Stimulated activated CD8-positive, alpha-beta memory T cell treated with anti-CD3 and anti-CD28 coated beads, Interleukin-15, amount 100 ng/mL, for 4 hours (primary cell): ENCODE measurements at places on chromosomes 1 and 21.

DNA sequence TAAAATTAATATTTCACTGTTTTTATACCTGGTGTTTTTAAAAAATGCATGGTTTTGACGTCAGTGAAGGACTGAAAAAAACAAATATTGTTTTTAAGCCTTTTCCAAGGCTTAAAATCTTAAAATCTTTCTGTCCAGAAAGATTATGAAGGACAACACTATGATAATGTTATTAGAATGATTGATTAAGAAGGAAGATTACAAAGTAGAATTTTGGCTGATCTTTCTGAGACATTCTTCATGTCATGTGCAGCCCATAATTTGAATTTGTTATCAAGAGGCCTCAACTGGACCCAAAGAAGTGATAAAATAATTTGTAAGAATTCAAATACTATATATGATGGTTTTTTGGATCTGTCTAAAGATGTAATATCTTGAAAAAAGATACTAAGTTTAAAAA is 584.4 kb upstream of the CXADR start:
- no peak for DNase-seq

DNA sequence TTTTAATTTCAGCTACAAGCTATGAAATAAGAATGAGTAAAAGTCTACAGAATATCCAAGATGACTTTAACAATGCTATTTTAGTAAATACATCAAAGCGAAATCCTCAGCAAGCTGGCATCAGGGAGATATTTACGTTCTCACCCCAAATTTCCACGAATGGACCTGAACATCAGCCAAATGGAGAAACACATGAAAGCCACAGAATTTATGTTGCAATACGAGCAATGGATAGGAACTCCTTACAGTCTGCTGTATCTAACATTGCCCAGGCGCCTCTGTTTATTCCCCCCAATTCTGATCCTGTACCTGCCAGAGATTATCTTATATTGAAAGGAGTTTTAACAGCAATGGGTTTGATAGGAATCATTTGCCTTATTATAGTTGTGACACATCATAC is 13.7 kb upstream of the CLCA1 start:
- no peak for DNase-seq

GRCh38 chr1:165671526-165671925 is 26.8 kb downstream of the ALDH9A1 start:
- no peak for DNase-seq

- no peak for DNase-seq
These were observed 82.4 kb downstream of the WLS start for GRCh38 chr1:68149907-68150306.

GRCh38 chr1:182955596-182956588 is 2.9 kb upstream of the SHCBP1L start:
- no peak for DNase-seq

- peak; percentile 11 for DNase-seq
These were observed 65.2 kb downstream of the SIK1 start for GRCh38 chr21:43361493-43362296.

DNA sequence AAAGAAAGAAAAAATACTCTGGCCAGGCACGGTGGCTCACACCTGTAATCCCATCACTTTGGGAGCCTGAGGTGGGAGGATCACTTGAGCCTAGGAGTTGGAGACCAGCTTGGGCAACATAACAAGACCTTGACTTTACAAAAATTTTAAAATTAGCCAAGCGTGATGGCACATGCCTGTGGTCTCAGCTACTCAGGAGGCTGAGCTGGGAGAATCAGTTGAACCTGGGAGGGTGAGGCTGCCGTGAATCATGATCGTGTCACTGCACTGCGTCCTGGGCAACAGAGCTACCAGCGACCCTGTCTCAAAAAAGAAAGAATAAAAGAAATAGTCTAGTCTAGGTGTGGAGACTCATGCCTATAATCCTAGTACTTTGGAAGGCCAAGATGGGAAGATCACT is 22.3 kb downstream of the RRP1B start:
- no peak for DNase-seq

DNA sequence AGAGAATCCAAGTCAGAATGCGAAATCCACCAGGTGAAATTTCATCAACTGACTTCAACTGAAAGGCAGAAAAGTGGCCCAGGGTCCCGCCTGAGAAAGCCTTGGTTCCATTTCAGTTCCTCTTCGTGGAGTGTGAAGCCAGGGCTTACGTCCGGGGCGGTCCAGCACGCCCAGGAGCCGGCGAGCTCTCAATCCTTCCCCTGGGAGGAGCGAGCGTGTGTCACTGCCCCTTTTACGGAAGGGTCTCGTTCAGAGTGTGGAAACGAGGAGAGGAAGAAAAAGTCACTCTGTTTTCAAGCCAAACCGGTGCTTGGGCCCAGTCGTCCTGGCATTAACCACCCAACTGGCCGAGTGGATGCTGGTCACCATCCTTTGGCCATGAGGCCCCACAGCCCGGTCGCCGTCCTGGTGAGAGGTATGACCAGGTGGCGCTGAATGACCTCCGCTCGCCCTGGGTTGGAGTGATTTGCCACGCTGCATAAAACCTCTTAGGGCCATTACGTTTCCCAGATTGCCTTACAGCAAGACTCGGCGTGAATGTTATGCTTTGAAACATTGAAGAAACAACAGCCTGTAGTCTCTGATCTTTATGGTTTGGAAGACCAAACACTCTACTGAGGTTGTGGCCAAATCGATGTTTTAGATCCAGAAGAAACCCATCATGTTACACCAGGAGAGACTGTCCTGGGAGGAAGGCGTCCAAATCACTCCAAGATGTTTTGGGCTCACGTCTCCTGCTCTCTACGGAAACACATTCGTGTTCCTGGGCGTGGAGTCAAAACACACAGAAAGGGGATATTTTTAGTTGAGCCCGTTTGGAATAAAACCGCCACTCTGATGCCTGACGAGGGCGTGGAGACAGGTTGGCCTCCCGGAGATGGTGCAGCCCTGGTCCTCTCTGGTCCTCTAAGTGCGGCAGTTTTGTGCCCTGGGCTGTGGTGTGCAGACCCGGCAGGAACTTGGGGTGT is 93.6 kb upstream of the ACTRT2 start:
- DNase-seq = no peak

GRCh38 chr1:163477276-163477830 is 155.6 kb downstream of the NUF2 start:
- DNase-seq = no peak

DNA sequence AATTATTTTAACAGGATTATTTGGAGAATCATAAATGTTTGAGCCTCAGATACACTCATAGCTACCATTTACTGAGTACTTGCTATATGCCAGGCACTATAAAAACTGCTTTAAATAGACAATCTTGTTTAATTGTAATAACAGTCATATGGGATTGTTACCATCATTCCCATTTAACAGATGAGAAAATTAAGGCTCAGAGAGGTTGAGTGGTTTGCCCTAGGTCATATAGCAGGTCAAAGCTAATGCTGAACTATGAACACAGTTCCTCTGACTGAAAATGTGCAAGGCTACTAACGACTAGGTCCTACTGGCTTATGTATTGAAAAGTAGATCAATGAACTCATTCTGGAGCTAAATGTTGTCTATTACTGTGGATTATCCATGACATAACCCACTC is 63.4 kb downstream of the DDR2 start:
- no peak for DNase-seq

DNA sequence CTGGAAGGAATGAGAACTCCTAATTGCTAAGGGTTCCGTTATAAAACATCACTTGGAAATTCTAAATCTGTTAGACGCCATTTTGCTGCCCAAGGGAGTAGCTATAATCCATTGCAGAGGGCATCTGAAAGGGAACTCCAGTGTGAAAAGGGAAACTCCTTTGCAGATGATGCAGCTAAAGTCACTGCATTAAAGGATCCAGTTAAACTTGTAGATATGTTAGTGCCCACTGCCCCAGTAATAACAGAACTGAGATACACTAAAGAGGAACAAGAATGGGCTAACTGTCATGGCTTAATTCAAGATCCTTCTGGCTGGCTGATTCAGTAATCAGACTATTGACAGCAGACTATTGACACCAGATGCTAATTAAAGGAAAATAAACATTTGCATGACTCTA is 81.8 kb upstream of the KIAA0040 start:
- no peak for DNase-seq

DNA sequence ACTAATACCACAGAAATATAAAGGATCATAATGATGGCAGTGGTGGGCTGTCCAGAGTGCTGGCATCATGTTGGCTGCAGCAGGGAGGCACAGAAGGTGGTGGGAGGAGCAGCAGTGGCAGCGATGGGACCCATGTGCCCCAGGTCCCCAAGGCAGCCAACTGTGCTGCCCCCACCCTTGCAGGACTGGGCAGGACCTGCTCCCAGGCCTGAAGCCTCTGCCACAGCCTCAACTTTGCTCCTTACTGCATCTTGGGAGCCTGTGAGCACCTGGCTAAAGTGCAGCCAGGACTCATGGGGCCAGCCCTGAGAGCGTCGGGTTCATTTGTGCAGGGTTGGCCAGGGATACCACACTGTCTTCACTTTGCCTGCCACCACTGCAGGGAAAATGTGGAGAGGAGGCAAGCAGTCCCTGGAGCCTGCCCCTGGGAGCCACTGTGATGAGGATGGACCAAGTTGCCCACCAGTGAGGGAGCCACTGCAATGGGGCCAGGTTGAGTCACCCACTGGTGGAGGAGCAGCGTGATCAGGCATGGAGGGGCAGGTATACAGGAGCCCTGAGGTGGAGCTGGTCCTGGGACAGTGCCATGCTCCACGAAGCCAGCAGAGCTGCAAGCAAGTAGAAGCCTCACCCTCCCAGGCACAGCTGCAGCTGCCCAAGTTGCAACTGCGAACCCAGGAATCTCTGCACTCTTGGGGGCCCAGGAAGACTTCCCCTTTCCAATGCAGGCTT is 25.3 kb upstream of the DENND1B start:
- DNase-seq = no peak

DNA sequence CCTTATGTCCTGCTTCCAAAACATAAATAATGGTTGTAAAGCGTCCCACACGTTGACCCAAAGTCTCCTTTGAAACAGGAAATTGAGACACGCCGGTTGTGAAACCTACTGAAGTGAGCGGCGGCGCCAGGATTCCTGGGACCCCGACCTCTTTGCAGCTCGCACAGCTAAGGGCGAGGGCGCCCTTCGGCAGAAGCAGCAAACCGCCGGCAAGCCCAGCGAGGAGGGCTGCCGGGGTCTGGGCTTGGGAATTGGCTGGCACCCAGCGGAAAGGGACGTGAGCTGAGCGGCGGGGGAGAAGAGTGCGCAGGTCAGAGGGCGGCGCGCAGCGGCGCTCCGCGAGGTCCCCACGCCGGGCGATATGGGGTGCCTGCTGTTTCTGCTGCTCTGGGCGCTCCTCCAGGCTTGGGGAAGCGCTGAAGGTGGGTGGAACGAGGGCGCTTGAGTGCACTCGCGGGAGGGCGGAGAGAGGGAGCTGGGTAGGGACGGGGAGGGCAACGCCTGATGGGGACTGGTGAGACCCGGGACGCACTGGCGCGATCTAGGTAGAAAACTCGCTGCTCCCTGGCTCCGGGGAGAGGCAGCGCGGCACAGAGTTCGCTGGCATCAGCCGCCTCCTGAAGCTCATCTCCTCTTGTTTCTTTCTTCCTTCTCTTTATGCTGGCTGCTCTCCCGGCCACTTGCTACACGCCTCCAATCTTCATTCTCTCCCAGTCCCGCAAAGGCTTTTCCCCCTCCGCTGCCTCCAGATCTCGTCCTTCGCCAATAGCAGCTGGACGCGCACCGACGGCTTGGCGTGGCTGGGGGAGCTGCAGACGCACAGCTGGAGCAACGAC is at the start of gene CD1D:
Gene CD1D (plus strand): TSS at position 155 of the 836 bp plus-strand sequence. CDS start 207 bp downstream, at position 362.
- DNase-seq = no peak

GRCh38 chr1:66282343-66282852 is 251.6 kb upstream of the SGIP1 start:
- DNase-seq = no peak

DNA sequence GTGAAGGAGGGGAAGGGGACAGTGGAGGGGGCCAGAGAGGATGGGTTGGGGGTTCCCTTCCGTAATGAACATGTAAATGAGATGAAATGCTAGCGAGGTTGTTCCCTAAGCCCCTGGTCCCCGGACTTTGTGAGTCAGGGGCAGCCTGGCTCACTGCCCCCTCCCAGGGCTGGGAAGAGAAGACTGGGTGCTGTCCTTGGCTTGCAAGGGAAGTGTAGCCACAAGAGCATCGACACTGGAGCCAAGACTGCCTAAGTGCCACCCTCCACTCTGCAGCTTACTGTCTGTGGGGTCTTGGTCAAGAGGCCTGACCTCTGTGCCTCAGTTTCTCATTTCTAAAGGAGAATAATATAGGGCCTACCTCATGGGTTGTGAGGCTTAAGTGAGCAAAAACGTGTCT is 483 bp downstream of the PEAR1 start:
- no peak for DNase-seq

GRCh38 chr1:234315588-234315987 is 57.7 kb upstream of the COA6 start:
- DNase-seq = no peak

GRCh38 chr1:19322481-19322880 is 10.4 kb downstream of the SLC66A1 start:
- DNase-seq = no peak

DNA sequence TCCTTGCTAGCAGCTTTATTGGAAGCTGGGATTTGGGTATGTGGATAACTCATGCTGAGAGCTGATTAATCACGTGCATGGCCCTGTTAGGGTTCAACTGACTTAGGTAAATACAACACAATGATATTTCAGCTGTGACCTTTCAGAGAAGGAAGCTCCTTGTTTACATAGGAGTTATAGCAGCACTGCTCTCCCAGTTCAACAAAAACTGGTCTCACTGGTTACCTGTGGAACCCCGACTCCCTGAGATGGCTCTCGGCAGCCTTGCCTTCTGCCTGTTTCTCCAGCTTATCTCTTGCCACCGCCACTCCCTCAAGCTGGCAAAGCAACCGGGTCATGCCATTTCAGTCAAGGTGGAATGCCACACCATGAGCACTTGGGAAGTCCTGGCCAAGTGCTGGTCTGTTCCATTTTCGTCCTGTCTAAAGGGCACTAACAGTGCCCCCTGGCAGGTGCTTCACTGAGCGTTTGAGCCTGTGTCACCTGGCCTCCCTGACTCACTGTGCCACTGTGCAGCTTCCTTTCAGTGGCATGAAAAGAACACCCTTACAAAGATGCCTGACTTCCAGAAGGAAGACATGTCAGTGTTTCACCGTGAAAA is 31.6 kb downstream of the DOP1B start:
- DNase-seq = no peak

DNA sequence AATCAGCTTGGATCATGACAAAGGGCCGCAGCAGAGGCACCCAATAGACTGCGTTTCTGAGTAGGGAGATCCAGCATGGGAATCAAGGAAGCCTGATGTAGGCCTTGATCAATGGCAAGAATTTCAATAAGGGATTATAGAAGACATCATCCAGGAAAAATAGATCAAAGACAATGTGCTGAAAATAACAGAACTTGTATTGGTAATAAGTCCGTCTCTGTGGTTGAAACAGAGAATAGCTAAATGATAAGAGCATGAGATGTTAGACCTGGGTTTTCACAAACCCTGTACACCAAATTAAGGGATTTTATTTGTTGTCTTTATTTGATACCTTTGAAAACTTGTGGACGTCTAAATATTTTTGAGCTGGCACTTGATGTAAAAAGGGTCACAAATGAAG is 228.0 kb upstream of the SGIP1 start:
- no peak for DNase-seq

- no peak for DNase-seq
These were observed 486.9 kb upstream of the DAB1 start for GRCh38 chr1:57910782-57911181.

GRCh38 chr1:110163591-110163990 is 13.3 kb downstream of the SLC6A17 start:
- no peak for DNase-seq
